Activated T-helper 1 cell treated with anti-CD3 and anti-CD28 coated beads, Interleukin-12 subunit alpha, Interleukin-12 subunit beta, Interleukin-2, Interleukin-4 antibody, amounts not matched to agents 30 ng/mL and 10 ng/mL and 1 ng/mL, durations not matched to agents 14 hours and 24 hours and 36 hours (primary cell): ENCODE measurements at places on chromosomes 3 and 15.

DNA sequence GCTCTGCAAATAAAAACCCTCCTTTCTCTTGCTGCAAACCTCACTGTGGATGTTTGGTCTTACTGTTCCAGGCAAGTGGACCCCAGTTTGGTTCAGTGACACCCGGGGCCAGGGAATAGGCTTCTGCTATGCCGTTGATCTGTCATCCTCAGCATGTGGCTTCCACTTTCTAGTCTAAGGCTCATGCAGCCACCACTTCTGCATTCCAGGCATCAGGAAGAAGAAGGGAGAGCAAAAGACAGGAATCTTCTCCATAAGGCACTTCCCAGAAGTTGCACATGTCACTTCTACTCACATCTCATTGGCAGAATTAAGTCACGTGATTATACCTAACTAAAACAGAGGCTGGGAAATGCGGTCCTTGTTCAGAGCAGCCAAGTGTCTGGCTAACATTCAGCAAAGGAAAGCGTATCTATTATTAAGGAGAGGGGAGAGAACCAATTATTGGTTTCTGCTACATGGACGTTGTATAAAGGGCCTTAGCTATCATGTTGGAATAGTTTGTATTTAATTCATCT lies 173.6 kb upstream of the PFN2 start:
- DNase-seq, result no peak

GRCh38 chr15:78007211-78007931 lies 70.1 kb downstream of the TBC1D2B start:
- DNase-seq, result no peak

DNA sequence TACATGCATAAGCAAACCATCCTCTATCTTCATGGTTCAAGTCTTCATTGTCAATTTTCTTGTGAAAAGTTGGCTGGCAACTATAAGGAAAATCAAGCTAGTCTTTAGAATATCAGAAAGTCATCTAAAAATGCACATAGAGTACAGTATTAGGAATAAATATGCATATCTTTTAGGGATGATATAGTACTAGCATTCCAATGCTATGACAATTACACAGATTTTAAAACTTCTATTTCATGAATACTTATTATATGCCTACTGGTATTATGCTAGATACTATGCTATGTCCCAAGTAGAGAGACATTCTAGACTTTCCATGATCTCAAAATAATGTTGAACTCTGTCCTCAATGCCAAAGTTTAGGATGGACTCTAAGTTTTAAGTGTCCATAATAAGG lies 81.3 kb upstream of the NAALADL2 start:
- DNase-seq, result no peak

DNA sequence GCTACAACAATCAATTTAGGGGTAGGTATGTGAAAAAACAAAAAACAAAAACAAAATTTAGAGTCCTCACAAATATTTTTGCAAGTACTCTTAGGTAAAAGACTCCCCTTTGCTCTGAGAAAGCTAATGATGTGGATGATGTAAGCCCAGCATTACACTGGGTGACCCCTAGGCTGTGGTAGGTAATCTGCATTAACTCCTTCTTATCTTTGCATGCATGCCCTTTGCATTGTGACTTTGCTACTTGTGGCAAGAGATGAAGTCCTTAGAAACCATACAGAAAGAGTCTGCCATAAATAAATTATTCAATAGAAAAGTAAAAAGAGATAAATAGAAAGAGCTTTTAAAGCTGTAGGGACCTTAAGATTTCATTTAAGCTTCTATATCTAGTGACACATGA lies 159.7 kb upstream of the MBNL1 start:
- DNase-seq, result no peak

DNA sequence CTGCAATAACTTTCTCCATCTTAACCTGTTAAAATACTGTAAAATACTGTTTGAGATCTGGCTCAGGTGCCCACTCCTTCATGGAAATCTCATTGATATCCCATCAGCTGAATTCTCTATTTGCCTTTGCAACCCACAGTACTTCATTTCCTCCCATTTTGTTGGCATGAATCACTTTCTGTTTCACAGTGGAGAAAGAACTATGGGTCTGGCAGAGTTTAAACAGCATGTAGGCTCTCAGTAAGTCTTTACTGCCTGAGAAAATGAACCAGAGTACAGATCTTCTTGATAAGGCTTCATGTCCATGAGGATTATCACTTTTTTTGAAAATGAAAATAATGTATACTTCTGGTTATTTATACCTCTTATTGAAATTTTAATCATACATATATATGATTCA lies 245.9 kb downstream of the NAALADL2 start:
- DNase-seq, result no peak

DNA sequence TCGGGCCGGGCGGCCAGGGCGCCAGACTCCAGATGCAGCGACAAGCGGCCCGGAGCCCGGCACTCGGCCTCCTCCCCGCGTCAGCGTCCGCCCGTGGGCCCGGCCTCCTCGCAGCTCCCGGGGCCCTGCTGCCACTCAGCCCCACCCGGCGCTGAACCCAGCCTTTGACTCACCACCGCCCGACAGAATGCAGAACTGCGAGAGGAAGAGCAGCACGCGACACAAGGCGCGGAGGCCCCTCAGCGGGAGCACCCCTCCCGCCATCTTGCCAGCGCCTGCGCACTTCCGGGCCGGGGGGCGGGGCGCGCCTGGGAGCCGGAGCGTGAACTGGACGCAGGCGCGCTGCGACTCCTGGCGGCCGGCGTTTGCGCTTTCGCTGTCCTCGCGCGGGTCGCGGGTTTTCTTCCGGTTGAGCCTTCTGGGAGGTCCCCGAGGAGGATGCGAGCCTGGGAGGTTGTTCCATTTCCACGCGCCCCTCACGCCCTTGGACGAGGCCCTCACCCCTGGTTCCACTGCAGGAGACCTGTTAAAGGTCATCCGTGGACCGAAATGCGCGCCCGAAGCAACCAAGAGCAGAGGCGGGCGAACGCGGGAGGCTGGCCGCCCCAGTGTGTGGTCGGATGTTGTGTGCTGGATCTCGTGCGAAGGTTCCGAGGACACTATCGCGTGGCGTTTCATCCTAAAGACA lies at the start of gene TM2D3:
Gene TM2D3 (minus strand): TSS at position 284 of the 688 bp plus-strand sequence. CDS start 20 bp downstream, at position 264.
- peak; percentile 94 for DNase-seq

DNA sequence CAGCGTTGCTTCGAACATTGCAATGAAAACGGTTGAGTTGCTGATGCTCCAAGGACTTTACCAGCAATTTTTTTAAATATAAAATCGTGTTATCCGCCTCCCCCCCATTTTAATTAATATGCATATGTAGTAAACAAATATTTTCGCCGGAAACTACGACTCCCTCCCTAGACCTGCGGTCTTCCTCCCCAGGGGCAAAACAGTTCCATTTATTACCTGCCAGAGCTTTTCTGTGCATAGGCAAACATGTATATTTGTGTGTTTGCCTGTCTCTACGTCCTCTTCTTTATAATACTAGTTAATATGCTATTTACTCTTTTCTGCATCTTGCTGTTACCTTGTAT lies 593 bp upstream of the RSL24D1 start:
- DNase-seq, result no peak

- no peak for DNase-seq
These were observed 107.2 kb downstream of the PYDC2 start for GRCh38 chr3:191568206-191568605.

- no peak for DNase-seq
These were observed 60.2 kb downstream of the PIAS1 start for GRCh38 chr15:68114356-68114755.

DNA sequence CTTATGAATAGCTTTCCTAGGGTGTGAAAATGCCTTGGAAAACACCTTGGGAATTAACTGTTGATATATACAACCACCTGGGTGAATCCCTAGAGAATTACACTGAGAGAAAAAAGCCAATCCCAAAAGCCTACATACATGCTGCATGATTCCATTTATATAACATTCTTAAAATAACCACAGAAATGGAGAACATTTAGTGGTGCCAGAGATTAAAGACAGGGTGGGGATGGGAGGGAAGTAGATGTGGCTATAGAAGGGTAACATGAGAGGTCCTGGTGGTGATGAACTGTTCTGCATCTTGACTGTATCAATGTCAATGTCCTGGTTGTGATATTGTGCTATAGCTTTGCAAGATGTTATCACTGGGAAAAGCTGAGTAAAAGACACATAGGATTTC lies 291.0 kb downstream of the CLSTN2 start:
- no peak for DNase-seq

- DNase-seq, result no peak
These were observed 16.1 kb downstream of the POU1F1 start for GRCh38 chr3:87260270-87260669.

GRCh38 chr15:70376929-70377691 lies 279.4 kb upstream of the TLE3 start:
- DNase-seq, result no peak

- no peak for DNase-seq
These were observed 296.6 kb upstream of the LMCD1 start for GRCh38 chr3:8204853-8205650.

DNA sequence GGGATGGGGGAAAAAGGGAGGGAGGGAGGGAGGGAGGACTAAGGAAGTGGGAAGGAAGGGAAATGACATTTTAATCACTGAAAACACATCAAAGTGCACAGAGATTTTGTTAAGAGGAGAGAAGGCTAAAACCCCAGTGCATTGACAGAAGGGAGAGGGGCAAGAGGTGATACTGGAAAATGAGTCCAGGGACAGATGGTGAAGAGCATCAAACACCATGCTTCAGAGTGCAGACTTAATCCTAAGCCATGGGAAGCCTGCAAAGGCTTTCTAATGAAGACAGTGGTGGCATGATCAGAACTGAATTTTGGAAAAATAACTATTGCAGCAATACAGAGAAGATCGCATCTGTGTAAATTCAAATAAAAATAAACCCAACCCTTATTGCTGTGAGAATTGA lies 41.8 kb downstream of the HGD start:
- DNase-seq, result no peak

DNA sequence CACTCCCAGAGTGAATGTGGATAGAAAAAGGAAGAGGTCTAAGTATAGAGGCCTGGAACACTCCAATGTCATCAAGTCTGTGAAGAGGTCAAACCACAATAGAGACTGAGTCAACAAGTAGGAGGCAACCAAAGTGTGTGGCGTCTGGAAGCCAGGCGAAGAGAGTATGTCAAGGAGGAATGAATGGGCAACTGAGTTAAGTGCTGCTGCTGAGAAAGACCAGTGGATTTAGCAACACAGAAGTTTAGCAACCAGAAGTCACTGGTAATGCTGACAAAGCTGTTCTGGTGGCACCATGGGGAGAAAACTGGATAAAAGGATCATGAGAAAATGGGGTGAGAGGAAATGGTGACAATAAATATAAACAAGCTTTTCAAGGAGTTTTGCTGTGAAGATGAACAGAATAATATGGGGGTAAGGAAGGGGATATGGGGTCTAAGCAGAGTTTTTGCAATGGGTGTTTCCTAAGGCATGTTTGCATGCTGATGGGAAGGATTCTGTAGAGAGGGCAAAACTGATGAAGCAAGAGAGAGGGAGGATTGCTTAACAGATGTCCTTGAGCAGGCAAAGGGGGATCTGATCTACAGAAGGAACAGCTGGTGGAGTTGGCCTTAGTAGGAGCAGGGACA lies 38.4 kb downstream of the PCOLCE2 start:
- no peak for DNase-seq

- peak; percentile 59 for DNase-seq
These were observed 103.6 kb upstream of the ICE2 start for GRCh38 chr15:60582370-60583036.

DNA sequence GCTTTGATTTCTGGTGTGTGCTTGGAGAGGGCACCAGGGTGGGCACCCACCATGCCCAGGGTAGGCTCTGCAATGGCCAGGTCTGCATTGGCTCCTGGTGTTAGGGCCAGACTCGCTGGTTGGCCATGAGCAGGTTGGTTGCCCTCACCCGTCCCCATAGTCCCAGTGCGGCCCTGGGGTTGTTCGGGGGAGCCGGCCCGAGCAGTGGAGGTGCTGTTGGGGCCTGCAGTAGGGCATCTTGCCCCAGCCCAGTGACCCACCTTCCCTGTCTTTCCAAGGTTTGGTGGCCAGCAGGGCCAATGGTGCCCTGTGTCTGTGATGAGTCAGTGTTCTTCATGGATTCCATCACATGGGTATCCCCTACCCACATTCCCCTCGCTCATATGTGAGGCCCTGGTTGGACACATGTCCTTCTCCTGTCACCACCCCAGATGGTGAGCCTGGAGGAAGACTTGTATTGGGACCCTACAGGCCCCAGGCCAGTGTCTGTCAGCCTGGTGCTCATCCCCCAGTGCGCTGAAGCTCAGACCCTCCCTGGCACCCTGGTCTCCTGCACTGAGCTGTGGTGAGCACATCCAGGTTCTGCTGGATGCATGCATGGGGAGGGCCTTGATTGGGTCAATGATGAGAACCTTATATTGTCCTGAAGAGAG lies 190.1 kb downstream of the UBE3A start:
- DNase-seq, result no peak

GRCh38 chr3:123687286-123687685 lies 102.4 kb upstream of the HACD2 start:
- no peak for DNase-seq

GRCh38 chr3:4978204-4978965 lies 852 bp upstream of the BHLHE40 start:
- DNase-seq, result peak; percentile 89

- DNase-seq, result no peak
These were observed 8.3 kb downstream of the PPP2R3A start for GRCh38 chr3:135973841-135974240.

DNA sequence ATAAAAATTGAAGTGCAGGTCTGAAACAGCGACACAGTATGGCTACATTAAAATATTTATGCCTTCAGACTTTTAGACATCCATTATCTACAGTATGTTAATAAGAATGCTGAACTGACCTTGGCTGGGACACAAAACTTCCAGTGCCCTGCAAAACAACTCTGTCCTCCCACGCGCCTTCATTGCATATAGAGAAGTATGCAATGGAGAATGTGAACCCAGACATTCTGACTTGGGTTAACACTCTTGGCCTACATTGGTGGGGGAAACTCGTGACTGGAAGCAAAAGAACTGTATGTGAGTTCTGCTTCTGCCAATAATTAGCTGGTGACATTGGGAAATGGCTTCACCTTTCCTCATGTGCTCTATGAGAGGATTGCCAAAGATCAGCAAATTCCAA lies 110.5 kb upstream of the SLC24A5 start:
- no peak for DNase-seq

DNA sequence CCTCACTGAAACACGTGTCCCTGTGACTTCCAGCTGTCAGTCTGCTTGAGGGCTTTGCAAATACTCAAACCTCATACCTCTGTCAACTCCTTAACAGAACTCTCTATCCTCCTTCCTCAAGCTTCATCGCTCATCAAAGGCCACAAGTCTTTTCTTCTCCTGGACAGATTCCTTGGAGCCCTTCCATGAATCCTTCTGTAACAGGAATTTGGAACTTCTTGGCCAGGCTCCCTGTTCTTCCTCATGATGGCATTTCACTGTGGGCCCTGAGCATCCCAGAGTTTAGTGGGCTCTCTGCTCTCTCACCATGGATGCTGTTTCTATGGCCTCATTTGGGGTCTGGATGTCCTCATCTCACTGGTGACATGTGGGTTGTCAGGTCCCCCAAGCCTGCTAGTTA lies 105.0 kb upstream of the TLE3 start:
- no peak for DNase-seq

- peak; percentile 23 for DNase-seq
These were observed 604 bp downstream of the LTK start for GRCh38 chr15:41512940-41513505.

DNA sequence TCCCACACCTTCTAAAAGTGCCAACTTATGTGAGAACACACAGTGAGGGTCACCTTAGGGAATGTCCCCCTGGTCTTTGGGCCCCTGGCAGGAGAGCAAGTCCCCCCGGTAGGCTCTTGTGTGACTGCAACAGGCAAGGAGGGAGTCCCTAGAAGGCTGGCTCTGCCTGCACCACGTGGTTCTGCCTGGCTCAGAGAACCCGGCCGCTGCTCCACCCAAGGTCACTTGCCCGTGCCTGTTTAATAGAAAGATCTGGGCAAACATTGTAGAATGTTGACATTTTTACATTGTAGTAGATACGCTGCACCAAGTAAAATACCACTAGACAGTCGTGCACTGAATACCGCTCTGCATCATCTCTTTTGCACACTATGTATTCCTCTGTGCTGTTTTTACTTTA lies 21.9 kb downstream of the GABRA5 start:
- DNase-seq, result no peak
